ENCODE measurements at places on chromosomes 3 and 15. TPM values are rescaled to one million over a fixed set of nuclear protein-coding genes. Genes with fewer than 3 reads are reported as not detected.

FAM43A gene
- total RNA-seq = 3.1 TPM

WWTR1 gene
- 36.9 TPM for total RNA-seq

ZNF660 gene
- total RNA-seq = not detected

DPPA2 gene
- not detected for total RNA-seq

EPHA6 gene
- not detected for total RNA-seq

LYSMD4 gene
- total RNA-seq = 9.4 TPM

SERINC4 gene
- not detected for total RNA-seq

CDHR4 gene
- not detected for total RNA-seq

ZNF148 gene
- 24.1 TPM for total RNA-seq

C3orf80 gene
- under 0.01 TPM for total RNA-seq

HYKK gene
- 0.96 TPM for total RNA-seq

DPPA4 gene
- total RNA-seq = not detected

GUCA1C gene
- total RNA-seq = not detected

TLR9 gene
- under 0.01 TPM for total RNA-seq

AGBL1 gene
- total RNA-seq = not detected

CYP1A2 gene
- not detected for total RNA-seq

PRICKLE2 gene
- 11.8 TPM for total RNA-seq

SEC62 gene
- total RNA-seq = 26.9 TPM

IP6K2 gene
- total RNA-seq = 39.9 TPM

CKMT1A gene
- 17.3 TPM for total RNA-seq

LYZL4 gene
- total RNA-seq = not detected

CPEB1 gene
- total RNA-seq = not detected

CELSR3 gene
- total RNA-seq = 3.4 TPM

ENTPD3 gene
- 8.2 TPM for total RNA-seq

DNAJA4 gene
- total RNA-seq = 13.6 TPM

THPO gene
- total RNA-seq = not detected

CSPG4 gene
- total RNA-seq = 22.7 TPM

SERPINI2 gene
- not detected for total RNA-seq

HESX1 gene
- total RNA-seq = not detected

EFHB gene
- 1.4 TPM for total RNA-seq

THBS1 gene
- 87.6 TPM for total RNA-seq

LNP1 gene
- total RNA-seq = 0.48 TPM

PCLAF gene
- 11.7 TPM for total RNA-seq

A4GNT gene
- total RNA-seq = not detected

PARP15 gene
- total RNA-seq = not detected

UROC1 gene
- total RNA-seq = not detected

TUBGCP4 gene
- total RNA-seq = 24.1 TPM

MAP1A gene
- total RNA-seq = 0.21 TPM

TIMMDC1 gene
- 57.3 TPM for total RNA-seq

PCOLCE2 gene
- total RNA-seq = 1.1 TPM

GRK7 gene
- total RNA-seq = not detected

SLCO3A1 gene
- 3.9 TPM for total RNA-seq

MUC20 gene
- 1.7 TPM for total RNA-seq

IQCH gene
- total RNA-seq = 2.7 TPM

DUOXA1 gene
- total RNA-seq = 32.3 TPM

ANKRD34C gene
- not detected for total RNA-seq

ALDH1A2 gene
- 2.7 TPM for total RNA-seq

KCNH8 gene
- not detected for total RNA-seq

SNX4 gene
- total RNA-seq = 26.0 TPM

SHF gene
- 1.7 TPM for total RNA-seq

NXPE3 gene
- 6.5 TPM for total RNA-seq

PLAAT1 gene
- 0.85 TPM for total RNA-seq

XIRP1 gene
- not detected for total RNA-seq

XCR1 gene
- not detected for total RNA-seq

CPB1 gene
- not detected for total RNA-seq

GCSAM gene
- 0.48 TPM for total RNA-seq

ISG20 gene
- 38.6 TPM for total RNA-seq

AADACL2 gene
- not detected for total RNA-seq
